ENCODE measurements at places on chromosomes 2 and 18.

- no peak for DNase-seq
Measured at GRCh38 chr2:196284144-196284844, 112.9 kb upstream of the STK17B start.

GRCh38 chr18:42644729-42645131, 470.8 kb downstream of the RIT2 start:
- DNase-seq = no peak

- DNase-seq = no peak
Measured at GRCh38 chr2:211928201-211928600, 610.4 kb downstream of the ERBB4 start.

GRCh38 chr2:224009605-224010315, 29.3 kb downstream of the SERPINE2 start:
- DNase-seq = no peak

DNA sequence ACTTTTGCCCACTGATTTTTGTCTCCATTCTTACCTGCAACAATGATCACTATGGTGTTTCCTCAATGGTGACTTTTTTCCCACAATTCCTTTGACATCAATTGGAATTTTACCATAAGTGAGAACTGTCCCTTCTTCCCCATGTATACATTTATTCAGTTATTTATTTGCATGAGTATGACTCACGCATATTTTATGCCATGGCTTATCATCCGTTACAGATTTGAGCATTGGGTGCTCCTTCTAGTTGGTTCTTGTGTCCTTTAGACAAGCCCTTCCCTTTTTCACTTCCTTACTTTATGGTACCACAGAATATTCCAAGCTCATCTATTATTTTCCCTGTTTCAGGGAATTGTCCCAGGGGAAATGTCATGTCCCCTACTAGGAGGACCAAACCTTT, 7.6 kb downstream of the COX5B start:
- no peak for DNase-seq

DNA sequence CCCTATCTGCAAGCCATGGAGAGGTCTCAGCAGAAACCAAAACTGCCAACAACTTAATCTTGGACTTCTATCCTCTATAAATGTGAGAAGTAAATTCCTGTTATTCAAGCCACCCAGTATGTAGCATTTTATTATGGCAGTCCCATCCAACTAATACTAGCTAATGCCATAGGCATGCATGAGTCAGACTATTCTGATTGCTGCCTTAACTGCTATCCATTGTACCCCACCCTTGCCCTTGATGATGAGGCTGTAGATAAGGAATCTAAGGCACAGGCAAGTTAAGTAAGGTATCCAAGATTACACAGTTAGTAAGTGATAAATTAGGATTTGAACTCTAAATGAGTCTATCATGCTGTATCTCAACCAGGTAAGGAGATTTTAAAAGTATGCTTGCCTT, 223.0 kb downstream of the UBE2E3 start:
- no peak for DNase-seq

GRCh38 chr2:68909793-68910674, 38.8 kb upstream of the BMP10 start:
- DNase-seq = peak; percentile 19

- DNase-seq = no peak
Measured at GRCh38 chr2:176356251-176356650, 87.0 kb downstream of the MTX2 start.

DNA sequence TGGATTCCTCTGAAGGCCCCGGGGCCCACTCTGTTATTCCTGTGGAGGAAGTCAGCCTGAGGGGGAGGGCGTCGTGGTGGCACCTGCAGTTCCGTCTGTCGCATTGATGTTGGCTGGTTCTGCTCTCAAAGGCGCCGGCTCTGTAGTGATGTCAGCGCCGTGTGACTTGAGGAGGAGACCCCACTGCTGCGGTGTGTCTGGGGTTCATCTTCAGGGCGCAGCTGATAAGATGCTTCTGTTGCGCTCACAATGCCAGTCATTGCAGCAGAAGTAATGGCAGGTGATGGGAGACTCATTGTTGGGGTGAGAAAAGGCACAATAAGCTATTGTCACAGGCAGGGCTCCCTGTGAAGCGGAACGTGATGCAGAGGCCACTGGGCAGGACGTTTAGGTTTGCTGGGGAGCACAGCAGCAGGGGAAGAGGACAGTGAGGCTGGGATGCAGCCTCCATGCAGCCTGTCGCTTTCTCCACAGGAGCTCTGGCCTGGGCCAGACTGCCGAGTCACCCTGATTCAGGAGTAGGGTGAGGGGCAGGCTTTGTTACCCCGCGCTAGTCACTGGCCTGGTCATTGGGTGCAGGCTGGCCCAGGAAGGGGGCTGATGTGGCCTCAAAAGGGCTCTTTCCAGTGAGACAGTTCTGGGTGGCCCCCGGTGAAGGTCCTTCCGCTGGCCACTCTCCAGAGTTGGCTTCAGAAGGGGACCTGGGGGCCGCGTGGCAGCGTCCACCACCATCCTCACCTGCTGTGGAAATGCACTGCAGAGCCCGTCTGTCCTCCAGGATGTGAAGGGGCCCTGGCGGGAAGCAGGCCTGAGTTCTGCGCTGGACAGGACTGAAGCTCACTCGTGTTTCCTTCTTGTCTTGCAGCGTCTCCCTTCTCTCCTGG, 42.9 kb downstream of the SH3BP4 start:
- no peak for DNase-seq

- no peak for DNase-seq
Measured at GRCh38 chr18:29176681-29177080, 999.8 kb upstream of the CDH2 start.

DNA sequence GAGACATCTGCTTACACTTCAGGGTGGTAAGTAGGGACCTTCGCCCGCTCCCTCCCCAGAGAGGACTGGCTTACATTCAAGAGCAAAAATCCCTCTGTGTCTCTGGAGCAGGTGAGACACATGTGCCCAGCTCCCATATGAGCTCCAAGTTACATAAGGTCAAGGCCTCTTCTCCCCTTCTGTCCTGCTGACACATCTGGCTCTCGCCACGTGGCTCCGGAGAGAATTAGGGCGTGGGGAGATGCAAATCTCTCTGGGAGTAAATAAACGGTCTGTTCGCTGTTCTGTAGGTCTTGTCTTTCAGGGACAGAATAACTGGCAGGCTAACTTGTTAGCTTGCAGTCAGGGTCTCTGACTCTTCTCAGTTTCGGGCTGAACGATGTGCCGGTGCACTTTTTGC, 16.2 kb downstream of the MRO start:
- no peak for DNase-seq

DNA sequence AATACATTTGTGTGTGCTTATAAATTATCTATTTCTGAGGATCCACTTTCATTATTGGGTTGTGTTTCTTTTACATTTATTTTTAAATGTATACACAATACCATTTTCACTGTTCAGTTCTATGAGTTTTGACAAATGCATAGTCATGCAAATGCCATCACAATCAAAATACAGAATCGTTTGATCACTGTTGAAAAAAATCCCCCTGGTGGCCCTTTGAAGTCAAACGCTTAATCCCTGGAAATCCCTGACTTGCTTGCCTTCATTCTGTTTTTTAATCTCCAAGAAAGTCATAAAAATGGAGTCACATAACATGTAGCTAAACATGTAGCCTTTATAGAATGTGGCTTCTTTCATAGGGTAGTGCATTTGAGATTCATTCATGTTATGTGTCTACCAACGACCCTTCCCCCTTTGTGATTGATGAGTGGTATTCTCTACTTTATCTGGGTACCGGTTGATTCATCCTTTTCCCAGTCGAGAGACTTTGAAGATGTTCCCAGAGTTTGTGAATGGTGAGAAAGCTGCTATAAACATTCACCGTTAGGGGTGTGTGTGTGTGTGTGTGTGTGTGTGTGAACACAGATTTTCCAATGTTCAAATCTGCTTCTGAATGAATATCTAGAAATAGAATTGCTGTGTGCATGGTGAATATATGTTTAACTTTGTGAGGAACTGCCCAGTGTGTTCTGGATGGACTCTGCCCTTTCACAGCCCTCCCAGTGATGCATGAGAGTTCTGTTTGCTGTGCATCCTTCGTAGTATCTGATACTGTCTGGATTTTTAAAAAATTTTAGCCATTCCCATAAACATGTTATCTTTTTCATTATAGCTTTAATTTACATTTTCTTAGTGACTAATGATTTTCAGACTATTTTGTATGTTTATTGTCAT, 173.6 kb downstream of the GALR1 start:
- DNase-seq = no peak

- DNase-seq = no peak
Measured at GRCh38 chr2:120765678-120766469, 30.2 kb downstream of the GLI2 start.

GRCh38 chr2:149686136-149687051, 98.8 kb upstream of the MMADHC start:
- DNase-seq = no peak

DNA sequence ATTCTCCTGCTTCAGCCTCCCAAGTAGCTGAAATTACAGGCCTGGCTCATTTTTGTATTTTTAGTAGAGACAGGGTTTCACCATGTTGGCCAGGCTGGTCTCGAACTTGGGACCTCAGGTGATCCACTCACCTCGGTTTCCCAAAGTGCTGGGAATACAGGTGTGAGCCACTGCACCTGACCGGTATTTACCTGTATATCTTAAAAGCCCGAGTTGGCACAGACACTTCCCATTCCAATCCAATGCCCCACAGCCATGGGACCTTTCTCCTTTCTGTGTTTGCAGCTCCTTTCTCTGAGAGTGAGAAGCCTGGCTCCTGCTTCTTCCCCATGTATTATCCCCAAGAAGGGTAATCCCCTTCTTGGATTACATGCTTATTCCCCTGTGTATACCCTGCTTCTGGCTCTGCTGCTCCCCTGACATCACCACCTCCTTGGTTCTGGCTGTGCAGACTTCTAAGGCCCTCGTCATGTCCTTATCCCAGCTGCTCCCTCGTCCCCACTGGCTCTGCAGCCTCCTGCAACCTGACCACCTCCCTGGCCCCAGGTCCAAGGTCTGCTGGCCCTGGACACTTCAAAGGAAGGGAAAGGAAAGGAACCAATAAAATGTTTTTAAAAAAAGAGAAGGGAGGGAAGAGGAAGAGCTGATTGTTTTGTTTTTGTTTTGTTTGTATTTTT, 52.8 kb downstream of the INPP5D start:
- no peak for DNase-seq

DNA sequence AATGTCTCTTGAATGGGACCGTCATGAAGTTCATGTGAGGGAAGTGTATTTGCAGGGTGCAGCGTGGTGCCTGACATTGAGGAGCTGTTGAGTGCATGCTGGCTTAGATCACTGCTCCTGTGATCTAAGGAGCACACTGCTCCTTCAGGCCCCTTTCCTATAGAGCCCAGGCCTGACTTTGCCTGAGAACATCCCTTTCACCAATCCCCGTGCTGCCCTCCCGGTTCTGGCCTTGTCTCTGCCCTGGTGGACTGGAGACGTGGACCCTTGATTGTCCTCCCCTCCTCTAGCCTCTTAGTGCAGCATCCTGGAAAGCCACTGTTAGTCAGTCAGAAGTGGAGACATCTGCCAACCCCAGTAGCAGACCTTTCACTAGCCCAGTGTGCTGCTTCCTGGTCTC, 323.6 kb upstream of the HS6ST1 start:
- no peak for DNase-seq

DNA sequence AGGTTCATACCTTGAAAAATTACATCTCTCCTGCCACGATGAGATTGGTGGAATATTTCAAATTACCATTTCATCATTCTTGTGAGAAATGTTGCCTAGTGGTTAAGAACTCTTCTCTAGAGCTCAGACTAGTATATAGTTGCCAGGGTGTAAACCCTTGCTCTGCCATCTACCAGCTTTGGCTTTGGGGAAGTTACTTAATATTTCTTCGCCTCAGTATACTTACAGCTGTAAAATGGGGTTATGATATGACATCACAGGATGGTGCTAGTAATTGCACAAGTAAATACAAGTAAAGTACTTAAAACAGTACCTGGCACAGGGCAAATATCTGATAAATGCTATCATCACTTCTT, 1.5 kb downstream of the SPOPL start:
- DNase-seq = no peak

GRCh38 chr2:23299476-23300195, 85.3 kb upstream of the KLHL29 start:
- no peak for DNase-seq

GRCh38 chr2:75752828-75753227, 42.1 kb upstream of the GCFC2 start:
- no peak for DNase-seq

DNA sequence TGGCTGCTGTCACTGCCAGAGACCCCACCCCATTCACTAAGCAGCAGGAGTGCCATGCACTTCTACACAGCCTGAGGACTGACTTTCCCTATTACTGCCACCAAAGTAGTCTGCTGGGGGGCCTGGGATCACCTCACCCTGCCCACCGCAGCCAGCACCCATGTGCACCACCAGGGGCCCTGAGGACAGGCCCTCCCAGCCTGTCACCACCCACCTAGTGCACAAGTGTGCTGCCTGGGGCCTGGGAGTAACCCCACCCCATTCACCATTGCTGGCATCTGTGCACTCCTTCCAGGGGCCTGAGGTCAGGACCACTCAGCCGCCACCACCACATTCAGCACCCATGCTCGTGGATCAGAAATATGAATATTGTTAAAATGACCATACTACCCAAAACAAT, 247.8 kb upstream of the NCKAP5 start:
- DNase-seq = no peak

DNA sequence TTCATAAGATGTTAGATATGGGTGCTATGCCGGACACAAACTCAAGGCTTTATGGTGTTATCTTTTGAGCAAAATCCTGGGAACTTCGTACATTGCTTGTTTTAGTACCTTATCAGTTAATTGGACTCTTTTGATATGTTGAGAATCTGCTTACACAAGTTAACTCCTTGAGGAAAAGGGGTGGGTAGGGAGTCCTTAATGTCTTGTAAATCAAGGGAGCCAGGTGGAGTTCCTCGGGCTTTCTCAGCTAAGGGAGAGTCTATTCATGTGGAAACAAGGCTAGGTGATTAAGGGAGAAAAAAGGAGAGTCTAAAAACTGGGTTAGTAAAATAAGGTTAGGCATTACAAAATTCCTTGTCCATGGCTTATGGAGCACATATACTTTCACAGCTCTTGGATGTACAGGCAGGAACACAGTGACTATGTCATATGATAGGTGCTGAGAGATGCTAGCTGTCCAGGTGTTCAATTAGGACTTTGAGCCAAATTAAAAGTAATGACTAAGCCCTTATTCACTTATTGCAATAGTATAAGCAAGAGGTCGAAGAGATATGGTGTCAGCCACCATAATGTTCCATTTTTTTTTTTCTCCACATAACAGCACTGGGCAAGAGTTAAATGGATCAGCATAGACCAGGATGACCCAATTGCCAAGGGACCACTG, 59.5 kb upstream of the DYNAP start:
- DNase-seq = no peak

GRCh38 chr18:77061946-77062517, 70.6 kb downstream of the MBP start:
- DNase-seq = no peak

- no peak for DNase-seq
Measured at GRCh38 chr18:29161429-29161828, 984.5 kb upstream of the CDH2 start.

- no peak for DNase-seq
Measured at GRCh38 chr2:85713836-85714235, 19.7 kb downstream of the GNLY start.

DNA sequence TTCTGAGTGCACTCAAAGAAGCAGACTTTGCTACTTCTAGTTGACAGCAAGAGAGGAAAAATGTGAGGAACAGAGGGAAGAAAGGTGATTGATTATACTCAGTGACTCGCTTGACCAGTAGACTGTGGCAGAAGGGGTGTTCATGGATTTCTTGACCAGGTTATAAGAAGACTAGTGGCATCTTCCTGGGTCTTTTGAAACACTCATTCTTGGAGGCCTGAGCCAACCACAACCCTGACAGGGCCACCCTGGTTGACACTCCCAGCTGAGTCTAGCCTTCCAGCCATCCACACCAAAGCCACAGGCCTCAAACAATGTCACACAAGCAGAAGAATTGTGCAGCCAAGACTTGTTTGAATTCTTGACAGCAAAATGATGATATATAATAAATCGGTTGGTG, 366.3 kb downstream of the SS18 start:
- no peak for DNase-seq

Measured in GM06990 (cell line).